ENCODE measurements at places on chromosomes 6 and 20. TPM values are rescaled to one million over a fixed set of nuclear protein-coding genes. Genes with fewer than 3 reads are reported as not detected.

DNA sequence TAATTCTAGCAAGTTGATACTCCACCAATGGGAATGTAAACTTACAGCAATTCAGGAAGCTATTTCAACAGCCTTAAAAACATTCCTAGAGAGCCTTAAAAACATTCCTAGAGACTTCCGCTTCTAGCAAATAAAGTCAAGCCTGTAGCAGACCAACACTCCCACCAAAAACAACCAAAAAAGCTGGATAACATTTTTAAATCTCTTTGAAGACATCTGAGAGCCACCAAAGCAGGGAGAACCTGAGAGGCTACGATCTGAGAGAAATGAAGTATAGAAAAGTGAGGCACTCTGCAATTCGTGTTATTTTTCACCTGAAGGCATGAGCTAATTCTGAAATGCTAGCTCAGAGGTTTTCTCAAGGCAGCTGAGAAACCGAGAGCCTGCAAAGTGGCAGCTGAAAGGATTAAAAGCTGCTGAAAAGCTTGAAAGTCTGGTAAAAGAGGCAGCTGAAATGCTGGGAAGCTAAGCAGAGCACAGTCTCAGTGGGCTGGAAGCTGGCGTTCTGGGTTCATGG is 20.9 kb downstream of the GPR63 start:
- H3K27me3 ChIP-seq: peaks cover 2% of the 10 kb centered on the region
- H3K27ac ChIP-seq: no peak overlapping the region
- H3K4me3 ChIP-seq: no peak overlapping the region
- no peak for DNase-seq
- H3K4me1 ChIP-seq: no peaks in the 10 kb centered on the region

DNA sequence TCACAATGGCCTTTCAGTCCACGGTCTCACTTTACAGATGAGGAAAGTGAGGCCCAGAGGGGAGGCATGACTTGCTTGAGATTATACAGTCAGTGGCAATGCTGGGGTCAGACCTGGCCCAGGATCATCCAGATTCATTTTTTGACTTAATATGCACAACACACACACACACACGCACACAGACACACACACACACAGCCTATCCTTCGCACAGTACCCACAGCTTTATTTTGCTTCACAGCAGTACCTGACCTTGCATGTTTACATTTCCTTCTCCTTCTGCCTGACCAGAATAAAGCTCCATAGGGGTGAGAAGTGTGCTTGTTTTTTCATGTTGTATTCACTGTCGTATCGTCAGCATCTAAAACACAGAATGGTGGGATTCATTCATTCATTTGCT is 79.8 kb downstream of the VEGFA start:
- no peaks in the 10 kb centered on the region for H3K36me3 ChIP-seq
- no peaks in the 10 kb centered on the region for H3K4me1 ChIP-seq
- no peak for DNase-seq
- peaks cover 5% of the 10 kb centered on the region for H3K27me3 ChIP-seq
- H3K27ac ChIP-seq: no peak overlapping the region

GRCh38 chr6:100084316-100084990 is 90.4 kb upstream of the MCHR2 start:
- H3K4me1 ChIP-seq: no peaks in the 10 kb centered on the region
- H3K27ac ChIP-seq: no peak overlapping the region
- H3K36me3 ChIP-seq: no peaks in the 10 kb centered on the region
- H3K27me3 ChIP-seq: no peaks in the 10 kb centered on the region
- H3K4me3 ChIP-seq: no peak overlapping the region

- no peaks in the 10 kb centered on the region for H3K36me3 ChIP-seq
- no peak overlapping the region for H3K27ac ChIP-seq
- H3K27me3 ChIP-seq: peaks cover 2% of the 10 kb centered on the region
- H3K4me1 ChIP-seq: peaks cover 3% of the 10 kb centered on the region
- no peak overlapping the region for H3K4me3 ChIP-seq
These were observed 22.4 kb downstream of the SMLR1 start for GRCh38 chr6:130849594-130849993.

The CASP8AP2 gene
- 19.5 TPM for polyA plus RNA-seq

DNA sequence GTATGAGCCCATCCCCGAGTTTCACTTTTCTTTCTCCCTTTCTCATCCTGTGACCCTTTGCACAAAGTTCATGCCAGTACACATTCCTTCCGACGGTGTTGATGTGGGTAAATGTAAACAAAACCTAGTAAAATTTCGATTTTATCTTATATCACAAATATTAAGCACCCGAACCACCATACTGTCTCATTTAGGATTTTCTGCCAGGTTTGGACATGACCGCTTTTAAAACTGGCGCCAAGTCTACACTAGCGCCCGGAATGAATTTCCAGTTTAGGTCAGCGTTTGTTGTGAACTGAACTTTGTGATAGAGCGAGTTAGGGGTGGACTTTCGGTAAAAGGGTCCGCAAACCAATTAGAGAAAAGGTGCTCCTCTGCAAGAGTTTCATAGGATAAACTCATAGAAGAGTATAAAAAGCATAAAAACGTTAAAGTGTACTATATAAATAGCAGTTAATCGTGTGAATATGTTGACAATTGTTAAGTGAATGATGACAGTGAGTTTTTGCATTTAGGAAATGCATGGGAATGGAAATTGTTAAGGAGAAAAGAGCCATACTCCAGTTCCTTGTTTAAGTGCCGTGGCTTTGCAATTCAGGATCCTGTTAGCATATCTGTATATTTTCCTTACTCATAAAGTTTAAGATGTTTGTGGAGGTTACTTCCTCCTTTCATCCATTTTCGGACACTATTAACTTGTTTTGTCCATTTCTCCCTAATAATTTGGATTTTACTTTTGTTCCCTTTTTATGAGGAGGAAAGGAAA is 937 bp downstream of the AKAP7 start:
- H3K4me3 ChIP-seq: peak overlapping the region; percentile 95
- no peaks in the 10 kb centered on the region for H3K36me3 ChIP-seq
- peaks cover 12% of the 10 kb centered on the region for H3K27me3 ChIP-seq
- H3K4me1 ChIP-seq: peaks cover 25% of the 10 kb centered on the region

The PROKR2 gene
- polyA plus RNA-seq: not detected

The HLA-DRB5 gene
- 16.0 TPM for polyA plus RNA-seq

GRCh38 chr6:10621213-10621612 is 73.2 kb downstream of the C6orf52 start:
- H3K4me3 ChIP-seq: no peak overlapping the region
- no peak for DNase-seq
- H3K27ac ChIP-seq: no peak overlapping the region
- H3K4me1 ChIP-seq: peaks cover 7% of the 10 kb centered on the region

The LRRN4 gene
- polyA plus RNA-seq: not detected

DNA sequence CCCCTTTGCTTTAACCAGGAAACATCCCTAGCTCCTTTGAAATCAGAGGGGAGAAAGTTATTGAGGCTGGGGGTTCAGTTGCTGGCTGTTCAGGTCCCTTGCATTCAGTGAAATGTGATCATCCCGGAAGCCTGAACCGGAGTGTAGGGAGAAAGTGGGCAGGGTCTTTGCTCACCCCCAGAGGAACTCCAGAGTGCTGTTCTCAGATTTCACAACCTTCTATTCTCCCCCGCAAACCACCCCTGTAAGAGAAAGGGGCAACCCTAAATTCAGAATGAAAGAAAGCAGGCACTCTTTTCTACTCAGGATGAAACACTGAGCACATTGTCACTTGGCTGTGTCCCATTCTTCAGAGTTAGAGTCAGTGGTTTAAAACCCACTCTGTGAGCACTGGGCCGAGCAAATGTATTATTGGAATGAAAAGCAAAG is 139.8 kb downstream of the KHDC1L start:
- no peaks in the 10 kb centered on the region for H3K27me3 ChIP-seq
- no peak overlapping the region for H3K27ac ChIP-seq
- no peak overlapping the region for H3K4me3 ChIP-seq
- H3K36me3 ChIP-seq: no peaks in the 10 kb centered on the region

DNA sequence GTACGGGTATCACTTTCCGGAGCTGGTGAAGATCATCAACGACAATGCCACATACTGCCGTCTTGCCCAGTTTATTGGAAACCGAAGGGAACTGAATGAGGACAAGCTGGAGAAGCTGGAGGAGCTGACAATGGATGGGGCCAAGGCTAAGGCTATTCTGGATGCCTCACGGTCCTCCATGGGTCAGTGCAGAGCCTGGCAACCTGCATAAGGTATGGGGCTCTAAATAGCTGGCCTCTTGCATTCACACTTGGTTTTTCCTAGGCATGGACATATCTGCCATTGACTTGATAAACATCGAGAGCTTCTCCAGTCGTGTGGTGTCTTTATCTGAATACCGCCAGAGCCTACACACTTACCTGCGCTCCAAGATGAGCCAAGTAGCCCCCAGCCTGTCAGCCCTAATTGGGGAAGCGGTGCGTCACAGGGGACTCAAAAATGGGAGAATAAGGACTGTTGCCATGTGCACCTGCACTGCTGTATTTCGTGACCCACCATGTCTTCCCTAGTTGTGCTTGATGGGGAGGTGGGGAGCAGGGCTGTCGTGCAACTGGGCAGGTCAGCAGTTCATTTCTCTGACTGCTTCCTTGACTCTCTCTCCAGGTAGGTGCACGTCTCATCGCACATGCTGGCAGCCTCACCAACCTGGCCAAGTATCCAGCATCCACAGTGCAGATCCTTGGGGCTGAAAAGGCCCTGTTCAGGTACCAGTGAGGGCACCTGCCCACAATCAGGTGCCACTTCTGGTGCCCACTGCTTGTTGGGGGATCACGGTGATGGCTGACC is 3.1 kb downstream of the NOP56 start:
- no peak overlapping the region for H3K27ac ChIP-seq
- peaks cover 12% of the 10 kb centered on the region for H3K27me3 ChIP-seq
- H3K4me1 ChIP-seq: peaks cover 29% of the 10 kb centered on the region

DNA sequence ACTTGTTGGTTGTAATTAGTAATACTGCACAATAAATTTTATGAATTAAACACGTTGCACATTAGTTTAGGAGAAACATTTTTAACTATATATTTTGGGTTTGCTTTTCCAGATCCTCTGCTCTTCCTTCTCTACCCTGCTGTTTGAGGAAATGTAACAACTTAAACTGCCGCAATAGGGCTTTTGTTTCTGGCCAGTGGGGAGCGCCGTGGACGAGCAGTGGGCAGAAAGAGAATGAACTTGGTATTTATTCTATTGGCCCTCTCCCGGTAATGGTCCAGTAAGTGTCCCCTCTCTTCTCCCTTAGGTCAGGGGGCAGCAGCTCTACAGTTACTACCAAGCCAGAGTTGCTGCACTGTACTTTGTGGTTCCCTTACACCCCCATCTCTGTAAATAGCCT is 35.2 kb upstream of the EPHA7 start:
- no peak overlapping the region for H3K4me3 ChIP-seq
- DNase-seq: no peak
- no peak overlapping the region for H3K27ac ChIP-seq

GRCh38 chr20:16488086-16488485 is 85.2 kb downstream of the KIF16B start:
- no peak overlapping the region for H3K27ac ChIP-seq
- H3K36me3 ChIP-seq: peaks cover 23% of the 10 kb centered on the region
- no peak overlapping the region for H3K4me3 ChIP-seq
- DNase-seq: no peak

GRCh38 chr6:150194195-150194594 is 51.4 kb downstream of the PPP1R14C start:
- no peak overlapping the region for H3K27ac ChIP-seq
- no peak for DNase-seq
- no peak overlapping the region for H3K4me3 ChIP-seq
- H3K36me3 ChIP-seq: no peaks in the 10 kb centered on the region
- H3K4me1 ChIP-seq: no peaks in the 10 kb centered on the region

DNA sequence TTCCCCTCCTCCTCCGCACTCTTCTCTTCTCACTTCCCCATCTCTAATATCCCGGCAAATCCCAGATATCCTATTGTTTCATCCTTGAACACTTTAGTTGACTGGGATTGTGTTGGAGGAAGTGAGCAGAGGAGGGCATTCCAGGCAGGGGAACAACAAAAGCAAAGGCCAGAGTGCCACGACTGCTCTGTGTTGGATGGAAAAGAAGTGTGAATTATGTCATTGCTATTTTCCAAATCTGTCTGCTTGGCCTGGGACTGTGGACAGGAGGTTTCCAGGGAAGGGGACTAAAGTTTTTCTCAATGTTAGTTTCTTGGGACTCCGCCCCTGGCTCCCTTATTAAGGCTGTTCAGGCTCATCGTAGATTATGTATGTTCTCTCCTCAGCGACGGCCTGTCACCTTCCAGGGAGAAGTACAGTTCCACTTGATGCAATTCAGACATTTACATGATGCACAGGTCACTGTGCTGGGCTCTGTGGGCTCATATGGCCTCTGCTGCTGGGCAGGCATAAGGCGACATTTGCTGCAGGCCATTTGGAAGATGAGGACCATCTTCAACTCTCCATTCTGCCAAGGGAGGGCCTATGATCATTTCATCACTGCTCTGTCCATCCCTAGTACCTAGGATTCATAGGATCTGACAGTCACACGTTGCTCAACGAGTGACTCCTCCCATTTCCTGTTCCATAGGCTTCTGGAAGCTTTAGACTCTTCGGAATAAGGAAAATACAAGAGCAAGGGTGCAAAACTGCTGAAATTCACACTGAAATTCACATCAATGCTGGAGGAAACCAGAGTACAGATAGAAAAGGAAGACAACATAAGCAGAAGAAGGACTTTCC is 99.1 kb upstream of the KCNK16 start:
- no peaks in the 10 kb centered on the region for H3K27me3 ChIP-seq
- no peaks in the 10 kb centered on the region for H3K4me1 ChIP-seq

The ZNF341 gene
- 1.7 TPM for polyA plus RNA-seq

The KCNQ5 gene
- 4.3 TPM for polyA plus RNA-seq

- H3K36me3 ChIP-seq: no peaks in the 10 kb centered on the region
- no peak overlapping the region for H3K27ac ChIP-seq
- H3K4me3 ChIP-seq: no peak overlapping the region
These were observed 113.3 kb upstream of the FRMD1 start for GRCh38 chr6:168192195-168192900.

The NNAT gene
- polyA plus RNA-seq: 0.20 TPM

The NUP43 gene
- 2.9 TPM for polyA plus RNA-seq

The PLAGL1 gene
- not detected for polyA plus RNA-seq

GRCh38 chr20:53592992-53593465 is 610 bp downstream of the ZNF217 start:
- no peak for DNase-seq
- peak overlapping the region; percentile 98 for H3K27ac ChIP-seq
- H3K36me3 ChIP-seq: no peaks in the 10 kb centered on the region
- peaks cover 7% of the 10 kb centered on the region for H3K27me3 ChIP-seq
- H3K4me1 ChIP-seq: peaks cover 72% of the 10 kb centered on the region

The KCNK5 gene
- polyA plus RNA-seq: not detected

The RBPJL gene
- polyA plus RNA-seq: not detected

The GPSM3 gene
- polyA plus RNA-seq: 123 TPM

- no peak overlapping the region for H3K27ac ChIP-seq
- H3K36me3 ChIP-seq: no peaks in the 10 kb centered on the region
- peaks cover 2% of the 10 kb centered on the region for H3K27me3 ChIP-seq
- no peak for DNase-seq
These were observed 125.0 kb upstream of the LGSN start for GRCh38 chr6:63444768-63445167.

The FLRT3 gene
- polyA plus RNA-seq: not detected
